ENCODE measurements at places on chromosomes 4 and X. TPM values are rescaled to one million over a fixed set of nuclear protein-coding genes. Genes with fewer than 3 reads are reported as not detected.
A peak's percentile ranks its signal among the peaks of the same experiment; 100 is the strongest.

- H3K4me1 ChIP-seq, result peaks cover 8% of the 10 kb centered on the region
- no peak overlapping the region for H3K27ac ChIP-seq
- DNase-seq, result no peak
- H3K36me3 ChIP-seq, result no peaks in the 10 kb centered on the region
Observed at GRCh38 chrX:23820235-23820782, 37.3 kb downstream of the SAT1 start.

STARD8 gene
- total RNA-seq, result 0.97 TPM

- H3K27me3 ChIP-seq, result no peaks in the 10 kb centered on the region
- H3K27ac ChIP-seq, result no peak overlapping the region
- H3K4me3 ChIP-seq, result no peak overlapping the region
- H3K4me1 ChIP-seq, result no peaks in the 10 kb centered on the region
Observed at GRCh38 chr4:36348403-36348938, 67.1 kb downstream of the DTHD1 start.

DNA sequence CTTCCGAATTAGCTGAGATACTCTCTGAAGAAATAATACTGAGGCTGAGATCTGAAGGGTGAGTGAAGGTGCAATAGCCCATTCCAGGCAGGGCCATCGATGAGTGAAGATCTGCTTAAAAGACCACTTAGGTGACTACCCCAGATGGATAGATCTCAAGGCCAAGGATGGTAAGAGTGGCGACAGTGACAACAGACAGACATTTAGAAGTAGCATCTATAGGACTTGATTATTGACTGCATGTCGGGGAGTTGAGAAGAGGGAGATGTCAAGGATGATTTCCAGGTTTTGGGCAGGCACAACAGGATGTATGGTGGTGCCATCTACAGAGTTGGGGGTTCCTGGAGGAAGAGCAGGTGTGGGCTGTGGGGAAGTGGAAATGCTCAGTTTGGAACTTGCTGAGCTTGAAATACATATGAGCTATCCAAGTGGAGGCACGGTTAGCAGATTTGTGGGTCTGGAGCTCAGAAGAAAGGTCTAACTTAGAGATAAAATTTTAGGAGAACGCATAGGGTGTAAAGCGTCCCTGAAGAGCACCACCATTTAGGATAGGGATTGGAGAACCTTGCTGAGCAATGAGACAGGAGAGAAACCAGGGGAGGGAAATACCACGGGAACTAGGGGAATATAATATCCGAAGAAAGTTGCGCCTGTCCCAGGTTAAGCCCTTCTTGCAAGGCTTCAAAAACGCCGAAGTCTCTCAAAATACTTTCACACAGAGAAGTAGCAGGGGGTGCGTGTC is 688 bp downstream of the UFSP2 start:
- peak overlapping the region; percentile 93 for H3K27ac ChIP-seq
- no peaks in the 10 kb centered on the region for H3K27me3 ChIP-seq
- H3K4me1 ChIP-seq, result peaks cover 13% of the 10 kb centered on the region
- H3K36me3 ChIP-seq, result peaks cover 5% of the 10 kb centered on the region
